ENCODE measurements at places on chromosomes 7 and 10.

GRCh38 chr10:94617389-94617944, 66.1 kb upstream of the CYP2C18 start:
- no peak for DNase-seq

DNA sequence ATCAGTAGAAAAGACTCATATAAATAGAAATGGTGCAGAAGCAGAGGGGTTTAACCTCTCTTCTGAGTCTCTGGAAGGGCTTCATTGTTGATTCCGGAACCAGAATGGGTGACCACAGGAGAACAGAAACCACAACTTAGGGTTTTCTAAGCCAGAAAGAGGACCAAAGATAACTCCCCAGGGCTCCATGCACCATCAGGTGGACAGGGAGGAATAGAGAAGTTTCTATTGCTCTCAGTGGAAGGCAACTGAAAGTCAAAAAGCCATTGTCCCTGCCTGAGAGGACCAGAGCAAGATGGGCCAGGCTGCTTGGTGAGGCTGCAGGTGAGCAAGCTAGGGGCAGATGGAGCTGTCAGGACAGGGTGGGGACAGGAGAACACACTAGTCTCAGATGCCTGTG, 14.6 kb upstream of the NPS start:
- no peak for DNase-seq

GRCh38 chr10:79610601-79611191, at the start of gene SFTPA1:
TSS of gene SFTPA1 (plus strand) at chr10:79610939. CDS start at chr10:79611826, 887 bp downstream.
- no peak for DNase-seq

DNA sequence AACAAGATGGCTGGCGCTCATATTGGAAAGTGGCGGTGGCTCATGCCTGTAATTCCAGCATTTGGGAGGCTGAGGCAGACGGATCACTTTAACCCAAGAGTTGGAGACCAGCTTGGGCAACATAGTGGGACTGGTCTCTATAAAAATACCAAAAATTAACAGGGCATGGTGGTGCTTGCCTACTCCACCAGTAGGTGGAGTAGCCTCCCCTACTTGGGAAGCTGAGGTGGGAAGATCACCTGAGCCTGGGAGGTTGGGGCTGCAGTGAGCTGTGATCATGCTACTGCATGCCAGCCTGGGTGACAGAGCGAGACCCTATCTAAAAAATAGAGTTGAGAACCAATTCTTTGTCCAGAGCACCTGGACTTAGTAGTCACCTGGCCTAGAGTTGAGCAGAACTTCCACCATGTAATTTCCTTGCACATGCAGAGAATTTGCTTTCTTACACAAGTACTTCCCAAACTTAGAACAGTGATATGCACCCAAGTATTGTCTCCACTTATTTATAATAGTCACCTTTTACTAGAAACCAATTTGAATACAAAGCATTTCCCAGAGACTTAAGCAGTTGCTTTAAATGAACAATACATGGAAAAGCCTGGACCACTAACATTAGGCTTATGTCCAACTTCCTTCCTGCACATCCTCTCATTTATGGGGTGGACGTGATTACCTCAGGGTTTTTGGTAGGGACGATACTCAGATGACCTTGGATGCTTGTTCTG, 15.9 kb downstream of the LAMB4 start:
- no peak for DNase-seq

DNA sequence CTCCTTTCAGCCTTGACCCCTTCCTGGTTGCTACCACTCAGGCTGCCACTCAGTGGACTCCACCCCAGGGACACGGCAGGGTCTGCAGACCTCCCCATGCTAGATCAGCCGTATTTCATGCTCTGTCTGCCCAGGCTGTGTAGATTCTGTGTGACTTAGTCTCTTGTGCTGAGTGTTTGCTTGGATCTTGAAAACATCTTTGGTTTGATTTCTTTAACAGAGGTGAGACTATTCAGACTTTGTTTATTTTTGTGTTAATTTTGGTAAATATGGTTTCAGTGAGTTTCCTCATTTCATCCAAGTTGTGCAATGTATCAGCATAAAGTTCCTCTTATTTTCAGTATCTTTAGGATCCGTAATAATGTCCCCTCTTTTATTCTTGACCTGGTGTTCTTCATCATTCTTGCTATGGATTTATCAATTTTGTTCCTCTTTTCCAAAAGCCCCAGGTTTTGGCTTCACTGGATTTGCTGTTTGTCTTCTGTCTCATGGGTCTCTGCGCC, 21.2 kb upstream of the PWWP2B start:
- DNase-seq, result no peak

DNA sequence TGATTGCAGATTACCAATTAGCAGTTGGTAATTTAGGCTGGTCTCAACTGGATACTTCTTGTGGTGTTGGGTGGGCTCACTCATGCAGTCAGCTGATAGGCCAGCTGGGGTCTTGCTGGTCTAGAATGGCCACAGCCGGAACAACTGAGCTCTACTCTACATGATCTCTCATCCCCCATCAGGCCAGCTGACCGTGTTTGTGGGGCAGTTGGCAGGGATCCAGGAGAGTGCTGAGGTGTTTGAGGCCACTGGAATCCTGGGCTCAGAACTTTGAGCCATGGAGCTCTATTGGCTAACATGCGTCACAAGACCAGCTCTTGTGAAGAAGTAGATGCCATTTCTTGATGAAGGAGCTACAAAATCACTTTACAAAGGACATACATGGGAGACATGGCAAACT, 242.4 kb downstream of the GFRA1 start:
- no peak for DNase-seq

- DNase-seq, result no peak
Observed at GRCh38 chr7:140568021-140568813, 72.4 kb downstream of the DENND2A start.

DNA sequence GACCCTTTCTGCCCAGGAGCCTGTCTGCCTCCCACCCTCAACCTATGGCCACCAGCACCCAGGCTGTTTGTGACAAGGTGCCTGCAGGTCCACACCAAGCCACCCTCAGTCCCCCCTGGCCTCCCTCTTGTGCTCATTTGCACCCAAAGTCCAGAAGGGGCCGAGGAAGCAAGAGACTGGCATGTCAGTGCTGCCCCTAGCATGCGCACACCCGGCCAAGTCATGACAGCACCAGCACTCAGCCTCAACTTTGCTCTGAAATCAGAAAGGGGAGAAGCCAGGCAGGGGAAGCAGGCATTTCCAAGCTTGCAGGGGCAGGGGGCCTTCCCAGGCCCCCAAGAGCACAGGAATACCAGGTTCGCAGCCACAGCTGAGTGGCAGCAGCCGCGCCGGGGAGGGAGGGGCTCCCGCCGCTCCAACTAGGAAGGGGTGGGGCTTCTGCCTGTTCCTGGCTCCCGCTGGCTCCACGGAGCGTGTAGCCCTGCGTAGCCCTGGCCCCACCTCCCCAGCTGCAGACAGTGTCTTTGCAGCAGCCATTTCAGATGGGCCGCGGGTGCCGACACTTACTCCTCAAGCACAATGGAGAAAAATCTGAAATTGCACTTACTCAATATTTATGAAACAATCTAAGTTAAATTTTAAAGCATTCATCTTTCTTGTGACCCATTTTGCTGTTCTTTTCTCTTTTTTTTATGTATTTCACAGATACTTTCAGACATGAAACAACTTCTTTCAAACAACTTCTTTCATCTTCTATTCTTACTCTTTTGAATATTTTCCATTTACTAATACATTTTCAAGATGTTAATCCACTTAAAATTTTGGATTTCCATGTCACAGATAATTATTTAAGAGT, 54.9 kb upstream of the ABCB5 start:
- DNase-seq, result no peak

DNA sequence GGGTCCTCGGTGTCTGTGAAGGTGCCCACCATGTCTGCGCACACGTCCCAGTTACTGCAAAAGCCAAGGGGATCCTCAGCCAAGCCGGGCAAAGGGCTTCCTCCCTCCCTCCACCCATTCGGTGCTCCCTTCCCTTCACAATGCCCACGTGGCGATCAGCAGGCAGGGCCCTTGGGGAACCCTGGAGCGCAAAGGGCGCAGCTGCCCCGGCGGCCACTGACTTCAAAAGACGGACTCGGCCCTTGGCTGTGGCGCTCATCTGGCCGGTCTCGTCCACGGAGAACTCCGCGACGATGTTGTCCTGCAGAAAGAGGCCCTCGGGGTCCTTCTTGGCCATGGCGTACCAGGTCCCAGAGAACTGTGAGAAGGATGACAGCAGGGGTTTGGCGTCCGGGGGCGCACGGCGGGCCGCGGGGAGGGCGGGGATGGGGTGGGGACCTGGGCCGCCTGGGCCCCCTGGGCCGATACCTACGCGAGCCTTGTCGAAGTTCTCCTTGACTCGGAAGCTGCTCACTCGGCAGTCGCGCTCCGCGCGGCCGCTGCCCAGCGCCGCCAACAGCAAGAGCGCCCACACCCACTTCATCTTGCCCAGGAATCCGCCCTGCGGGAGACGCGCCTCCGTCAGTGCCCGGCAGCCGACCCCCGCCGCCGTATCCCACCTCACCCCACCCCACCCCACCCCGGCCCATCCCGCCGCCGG, 439 bp downstream of the RBP4 start:
- DNase-seq, result no peak

GRCh38 chr7:17770710-17771375, 169.5 kb downstream of the SNX13 start:
- DNase-seq, result no peak

- no peak for DNase-seq
Observed at GRCh38 chr10:75407713-75408508, 6.3 kb upstream of the ZNF503 start.

DNA sequence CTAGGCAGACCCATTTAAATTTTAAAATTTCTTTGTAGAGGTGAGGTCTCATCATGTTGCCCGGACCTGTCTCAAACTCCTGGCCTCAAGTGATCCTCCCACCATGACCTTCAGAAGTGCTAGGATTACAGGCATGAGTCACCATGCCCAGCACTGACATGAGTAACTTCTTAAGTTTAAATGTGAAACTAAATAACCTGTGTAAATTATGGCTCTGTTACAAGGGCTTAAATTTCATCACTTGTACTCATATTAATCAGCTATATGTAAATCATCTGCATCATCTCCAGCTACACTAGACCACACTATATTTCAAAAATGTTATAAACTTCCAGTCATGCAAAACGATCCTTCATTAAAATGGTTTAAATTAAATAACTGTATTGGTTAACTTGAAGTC, 56.1 kb downstream of the ATAD1 start:
- no peak for DNase-seq

GRCh38 chr10:21297603-21298383, 227.7 kb downstream of the SKIDA1 start:
- no peak for DNase-seq
